ENCODE measurements at places on chromosomes 4 and X.
A peak's percentile ranks its signal among the peaks of the same experiment; 100 is the strongest.

DNA sequence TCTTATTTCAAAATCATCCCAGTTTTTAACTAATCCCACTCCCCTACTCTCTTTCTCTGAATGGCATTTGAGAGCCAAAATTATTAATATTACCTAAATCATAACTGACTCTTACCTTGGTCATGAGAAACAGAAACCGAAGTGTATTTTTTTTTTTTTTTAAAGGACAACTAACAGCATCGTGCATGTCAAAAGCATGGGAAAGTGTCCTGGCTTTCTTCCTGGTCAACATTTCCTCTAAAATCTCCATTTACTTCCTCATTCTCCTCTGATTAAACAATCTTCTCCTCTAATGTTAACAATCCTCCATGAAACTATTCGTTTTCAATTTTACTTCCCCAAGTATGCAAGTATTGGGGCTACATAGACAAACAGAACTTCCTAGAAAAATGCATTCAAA is 2.1 kb upstream of the STS start:
- DNase-seq, result no peak

GRCh38 chr4:52959541-52959940 is 97.4 kb downstream of the RASL11B start:
- DNase-seq, result no peak

DNA sequence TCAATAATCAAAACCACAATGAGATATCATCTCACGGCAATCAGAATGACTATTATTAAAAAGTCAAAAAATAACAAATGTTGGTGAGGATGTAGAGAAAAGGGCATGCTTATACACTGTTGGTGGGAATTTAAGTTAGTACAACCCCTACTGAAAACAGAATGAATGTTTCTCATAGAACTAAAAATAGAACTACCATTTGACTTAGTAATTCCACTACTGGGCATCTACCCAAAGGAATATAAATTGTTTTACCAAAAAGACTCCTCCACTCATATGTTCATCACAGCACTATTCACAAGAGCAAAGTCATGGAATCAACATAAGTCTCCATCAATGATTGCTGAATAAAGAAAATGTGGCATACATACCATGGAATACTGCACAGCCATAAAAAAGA is 278.1 kb upstream of the ARSJ start:
- DNase-seq, result no peak

DNA sequence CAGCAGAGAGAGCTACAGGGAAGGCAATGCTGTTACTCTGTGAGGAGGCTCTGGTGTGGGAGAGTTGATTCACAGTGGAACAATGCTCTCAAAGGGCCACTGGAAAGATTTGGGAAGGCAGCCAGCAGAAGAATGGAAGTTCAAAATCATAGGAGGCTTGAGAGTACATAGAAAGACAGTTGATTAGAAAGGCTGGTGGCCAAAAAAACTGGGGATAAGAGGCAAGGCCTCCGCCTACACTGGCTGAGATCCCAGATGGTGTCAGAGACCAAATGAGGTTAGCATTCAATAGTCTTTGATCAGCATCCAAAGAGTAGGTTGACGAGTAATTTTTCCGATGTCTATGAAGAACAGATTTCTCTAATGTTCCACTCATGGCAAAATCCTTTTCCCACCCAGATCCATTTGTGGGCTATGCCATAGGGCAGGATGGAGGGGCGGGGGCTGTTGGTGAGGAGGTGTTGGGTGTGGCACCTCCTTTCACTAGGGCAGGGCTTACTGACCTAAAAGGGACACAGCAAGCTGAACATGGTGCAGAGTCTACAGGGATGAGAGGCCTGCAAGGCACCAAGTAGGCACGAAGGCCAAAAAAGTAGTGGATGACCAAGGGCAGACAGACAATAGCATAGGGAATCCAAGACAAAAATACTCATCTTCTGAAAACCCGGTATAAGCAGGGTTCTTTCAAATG is 15.1 kb downstream of the TEC start:
- no peak for DNase-seq

GRCh38 chr4:5823542-5824211 is 69.2 kb downstream of the CRMP1 start:
- DNase-seq, result no peak

GRCh38 chr4:151142758-151143157 is 43.3 kb downstream of the RPS3A start:
- DNase-seq, result no peak

DNA sequence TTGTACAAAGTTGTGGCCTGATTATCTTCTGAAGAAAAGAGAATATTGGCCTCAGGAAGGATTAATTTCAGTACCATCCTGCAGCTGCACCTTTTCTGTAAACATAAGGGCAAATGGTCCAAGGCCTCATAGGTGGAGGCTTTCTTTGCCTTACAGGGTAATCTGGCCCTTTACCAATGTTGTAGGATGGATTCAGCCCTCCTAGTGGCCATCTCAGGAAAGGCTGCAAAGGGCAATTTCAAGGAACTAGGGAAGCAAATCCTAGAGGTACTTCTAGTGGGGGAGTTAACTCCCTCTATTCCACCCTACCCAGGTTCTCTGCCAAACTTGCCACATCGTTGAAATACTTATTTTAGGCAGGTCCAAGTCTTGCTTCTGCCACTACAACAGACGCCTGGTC is 57.6 kb downstream of the UGT2B11 start:
- DNase-seq, result peak; percentile 3

GRCh38 chr4:130705023-130705422 is 1609.1 kb downstream of the C4orf33 start:
- DNase-seq, result no peak

DNA sequence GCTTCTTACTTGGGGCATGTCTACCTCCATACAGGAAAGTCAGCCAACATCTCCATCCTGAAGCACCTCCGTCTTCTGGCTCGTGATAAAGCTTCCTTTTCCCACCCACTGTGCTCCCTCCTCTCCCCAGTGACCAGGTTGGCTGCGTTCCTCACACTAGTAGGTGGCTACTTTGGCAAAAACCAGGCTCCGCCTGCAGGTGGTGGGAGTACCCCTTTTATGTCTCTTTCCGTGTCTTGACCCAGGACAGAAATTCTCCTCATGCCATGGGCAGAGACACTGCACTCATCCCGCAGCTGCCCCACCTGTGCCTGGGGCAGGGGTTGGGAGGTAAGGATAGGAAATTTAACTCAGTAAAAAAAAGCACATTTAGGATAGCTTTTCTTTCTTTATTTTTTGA is 50.9 kb downstream of the ENPP6 start:
- DNase-seq, result no peak

- no peak for DNase-seq
Measured at GRCh38 chrX:47351706-47352105, 18.7 kb upstream of the ZNF157 start.

DNA sequence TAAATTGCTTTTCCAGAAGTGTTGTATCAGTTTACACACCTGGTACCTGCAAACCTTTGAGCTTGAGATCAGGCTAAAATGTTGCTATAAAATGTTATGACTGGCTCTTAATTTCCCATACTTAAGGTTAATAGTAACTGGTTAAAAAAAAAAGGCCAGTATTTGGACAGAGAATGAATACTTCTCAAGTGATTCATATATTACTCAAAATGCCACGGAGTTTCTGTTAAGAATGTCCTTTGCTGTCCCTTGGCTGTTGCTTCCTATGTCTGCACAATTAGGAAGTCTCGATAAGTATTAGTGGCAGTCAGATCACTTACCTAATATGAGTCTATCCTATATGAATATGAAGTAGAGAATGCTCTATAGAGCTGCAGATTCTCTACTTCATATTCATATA is 232.2 kb upstream of the IGFBP7 start:
- no peak for DNase-seq

DNA sequence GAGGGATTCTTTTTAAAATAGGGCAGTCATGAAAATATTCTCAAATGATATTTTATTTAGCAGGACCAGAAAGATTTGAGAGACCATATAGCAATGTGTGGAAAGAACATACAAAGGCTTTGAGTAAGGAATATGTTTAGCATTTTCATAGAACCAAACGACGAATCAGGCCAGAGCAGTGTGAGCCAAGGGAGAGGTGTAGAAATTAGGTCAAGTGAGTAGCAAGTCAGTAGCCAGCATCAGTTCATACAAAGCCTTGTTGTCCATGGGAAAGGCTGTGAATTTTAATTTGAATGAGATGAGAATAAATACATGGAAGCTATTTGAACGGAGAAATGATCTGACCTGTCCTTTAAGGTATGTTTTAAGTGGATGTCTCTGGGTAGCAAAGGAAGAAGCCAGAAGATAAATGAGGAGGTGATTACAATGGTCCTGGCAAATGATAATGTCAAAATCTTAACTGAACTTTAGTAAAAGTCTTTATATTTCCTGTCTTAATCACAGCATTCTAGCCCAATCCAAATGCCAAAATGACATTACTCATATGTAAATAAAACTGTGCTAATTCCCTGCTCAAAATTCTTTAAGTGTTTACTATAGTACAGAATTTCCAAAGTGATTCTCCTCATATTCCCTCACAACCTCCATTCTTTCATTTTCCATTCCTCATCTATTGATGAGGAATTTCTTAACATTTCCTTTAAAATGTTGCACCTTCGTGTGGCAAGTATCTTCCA is 155.7 kb upstream of the SLIT2 start:
- DNase-seq, result no peak

DNA sequence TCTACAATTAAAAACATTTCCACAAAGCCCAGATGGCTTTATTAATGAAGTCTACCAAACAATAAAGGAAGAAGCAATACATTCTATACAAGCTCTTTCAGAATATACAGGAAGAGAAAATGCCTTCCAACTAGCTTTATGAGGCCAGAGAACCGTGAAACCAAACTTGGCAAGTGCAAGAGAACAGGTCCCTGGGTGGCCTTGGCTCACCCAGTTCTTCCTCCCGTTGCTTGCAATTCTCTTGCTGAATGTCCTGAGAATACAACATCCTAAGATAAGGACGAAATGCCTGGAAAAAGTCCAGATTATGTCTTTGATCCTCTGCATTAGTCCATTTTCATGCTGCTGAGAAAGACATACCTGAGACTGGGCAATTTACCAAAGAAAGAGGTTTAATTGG is 204.9 kb downstream of the MAD2L1 start:
- DNase-seq, result no peak

GRCh38 chr4:146032234-146032860 is 93.7 kb upstream of the ZNF827 start:
- DNase-seq, result no peak
